ENCODE measurements at places on chromosomes 5 and 9.
A peak's percentile ranks its signal among the peaks of the same experiment; 100 is the strongest.

DNA sequence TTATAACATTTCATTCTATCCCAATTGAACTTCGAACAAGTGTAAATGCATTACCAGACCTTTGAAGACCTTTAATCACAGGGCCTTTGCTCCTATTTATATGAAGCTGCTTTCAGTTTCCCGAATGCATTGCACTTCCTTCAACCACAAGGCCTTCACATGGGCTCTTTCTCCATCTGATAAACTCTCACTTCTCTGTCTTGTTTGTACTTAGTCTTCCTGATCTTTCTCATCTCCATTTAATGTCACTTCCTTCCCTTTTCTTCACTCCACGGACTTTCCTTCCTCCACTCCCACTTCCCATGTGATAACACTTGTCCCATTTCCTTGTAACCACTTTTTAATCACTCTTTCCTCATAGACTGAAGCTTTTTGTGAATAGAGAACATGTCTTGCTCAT is 74.3 kb upstream of the TNC start:
- no peak for ATAC-seq

DNA sequence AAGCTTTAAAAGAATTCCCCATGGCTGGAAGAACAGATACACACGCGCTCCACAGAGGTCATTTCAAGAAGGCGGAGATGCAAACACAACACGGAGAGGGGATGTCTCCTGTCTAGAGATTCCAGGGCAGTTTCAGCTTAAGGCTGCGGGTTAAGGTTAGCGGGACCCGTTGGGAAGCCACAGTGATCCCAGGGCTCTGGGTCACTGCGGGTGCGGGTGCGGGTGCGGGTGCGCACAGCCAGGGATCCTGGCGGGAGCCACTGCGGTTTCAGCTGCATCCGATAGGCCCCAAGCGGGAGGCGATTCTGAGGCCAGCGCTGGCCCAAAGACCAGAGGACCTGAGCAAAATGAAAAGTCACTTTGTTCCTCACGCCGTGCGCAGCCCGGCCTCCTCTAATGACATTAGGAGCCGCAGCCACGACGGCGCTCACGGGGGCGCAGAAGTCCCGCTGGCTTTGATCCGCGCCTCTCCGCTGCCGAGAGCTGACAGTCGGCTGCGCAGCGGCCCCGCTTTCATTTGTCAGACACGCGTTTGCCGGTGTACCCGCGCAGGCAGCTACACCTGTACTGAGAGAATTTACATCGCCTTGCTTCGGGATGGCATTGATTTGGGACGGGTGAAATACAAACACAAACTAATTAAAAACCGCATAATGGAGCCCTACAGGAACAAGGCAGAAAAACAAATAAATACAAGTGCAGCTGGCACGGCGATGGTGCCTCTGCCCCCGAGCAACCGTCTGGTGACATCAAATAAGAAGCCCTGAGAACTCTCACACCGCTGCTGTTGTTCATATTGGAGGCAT is 5.3 kb upstream of the IRX1 start:
- no peak for ATAC-seq

DNA sequence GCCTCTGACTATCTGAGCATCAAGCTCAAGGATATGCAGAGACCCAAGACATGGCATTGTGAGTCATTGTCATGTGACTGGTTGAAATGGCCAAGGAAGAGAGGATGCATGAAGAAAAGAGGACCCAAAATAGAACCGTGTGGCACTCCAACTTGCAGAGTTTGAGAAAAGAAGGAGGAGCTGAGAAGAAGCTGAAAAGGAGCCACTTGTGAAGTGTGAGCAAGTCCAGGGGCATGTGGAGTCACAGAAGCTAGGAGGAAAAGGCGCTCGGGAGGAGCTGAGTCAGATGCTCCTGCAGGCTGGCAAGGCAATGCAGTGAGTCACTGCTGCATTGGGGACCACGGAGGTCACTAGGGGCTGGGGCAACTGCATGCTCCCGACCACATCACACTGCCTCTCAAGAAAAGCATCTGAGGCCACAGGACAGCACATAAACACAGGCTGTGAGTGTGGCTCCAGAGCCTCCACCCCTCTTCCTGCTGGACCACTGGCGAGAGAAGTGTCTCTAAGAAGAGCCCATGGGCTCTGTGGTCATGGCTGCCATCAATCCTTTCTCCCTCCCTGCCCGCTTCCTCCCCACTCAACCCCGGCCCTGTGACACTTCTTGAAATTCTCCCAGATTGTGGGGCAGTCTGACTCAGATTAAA is 197.6 kb downstream of the DRD1 start:
- peak; percentile 91 for ATAC-seq

DNA sequence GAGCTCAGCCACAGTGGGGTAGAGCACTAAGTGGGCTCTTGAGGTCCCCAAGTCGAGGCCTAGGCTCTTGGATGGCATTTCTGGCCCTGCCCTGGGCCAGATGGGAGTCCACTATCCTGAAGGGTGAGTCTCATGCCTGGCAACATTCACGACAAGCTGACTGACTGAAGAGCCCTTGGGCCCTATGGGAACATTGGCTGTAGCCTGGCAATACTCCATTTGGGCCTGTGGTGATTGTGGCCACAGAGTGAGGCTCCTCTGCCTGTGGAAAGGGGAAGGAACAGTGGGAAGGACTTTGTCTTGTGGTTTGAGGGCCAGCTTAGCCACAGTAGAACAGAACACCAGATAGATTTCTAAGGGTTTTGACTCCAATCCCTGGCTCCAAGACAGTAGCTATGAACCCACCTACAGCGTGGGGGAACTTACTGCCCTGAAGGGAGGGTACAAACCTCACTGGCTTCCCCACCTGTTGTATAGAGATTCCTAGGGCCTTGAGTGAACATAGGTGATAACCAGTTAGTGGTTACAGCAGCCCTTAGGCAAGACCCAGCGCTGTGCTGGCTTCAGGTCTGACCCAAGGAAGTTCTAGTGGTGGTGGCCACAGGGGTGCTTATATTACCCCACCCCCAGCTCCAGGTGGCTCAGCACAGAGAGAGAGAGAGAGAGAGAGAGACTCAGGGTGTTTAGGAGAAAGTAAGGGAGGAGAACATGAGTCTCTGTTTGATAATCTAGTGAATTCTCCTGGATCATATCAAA is 72.4 kb downstream of the KIAA0825 start:
- ATAC-seq, result no peak

GRCh38 chr5:8410618-8411017 is 541.7 kb downstream of the MTRR start:
- no peak for ATAC-seq

- no peak for ATAC-seq
Observed at GRCh38 chr5:103990064-103990463, 427.5 kb upstream of the NUDT12 start.

GRCh38 chr9:38727497-38728001 is 7.6 kb upstream of the FAM240B start:
- no peak for ATAC-seq

- ATAC-seq, result no peak
Observed at GRCh38 chr9:122453677-122454135, 24.0 kb downstream of the OR1J1 start.

GRCh38 chr5:7876867-7877266 is 7.9 kb downstream of the MTRR start:
- ATAC-seq, result peak; percentile 50

- ATAC-seq, result no peak
Observed at GRCh38 chr5:149961186-149961685, 678 bp downstream of the SLC26A2 start.

DNA sequence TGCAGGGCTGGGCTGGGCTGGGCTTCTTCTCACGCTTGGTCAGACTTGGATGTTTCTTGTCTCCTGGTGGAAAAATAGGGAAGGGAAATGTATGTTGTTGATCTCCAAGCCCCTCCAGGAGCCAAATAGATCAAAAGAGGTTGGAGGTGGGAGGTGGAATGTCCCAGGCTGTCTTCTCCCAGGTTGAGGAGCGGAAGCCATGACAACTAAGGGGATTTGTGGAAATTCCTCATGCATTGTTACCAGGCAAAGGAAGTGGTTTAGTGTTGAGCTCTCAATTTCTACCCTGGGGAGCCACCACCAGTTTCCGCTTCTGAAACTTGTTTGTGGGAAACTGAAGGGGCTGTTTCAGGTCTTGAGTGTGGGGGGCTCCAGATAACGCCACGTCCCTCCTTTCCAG is 79.0 kb downstream of the SPRY4 start:
- no peak for ATAC-seq

GRCh38 chr5:75566710-75567309 is 44.4 kb upstream of the ANKDD1B start:
- ATAC-seq, result peak; percentile 91

DNA sequence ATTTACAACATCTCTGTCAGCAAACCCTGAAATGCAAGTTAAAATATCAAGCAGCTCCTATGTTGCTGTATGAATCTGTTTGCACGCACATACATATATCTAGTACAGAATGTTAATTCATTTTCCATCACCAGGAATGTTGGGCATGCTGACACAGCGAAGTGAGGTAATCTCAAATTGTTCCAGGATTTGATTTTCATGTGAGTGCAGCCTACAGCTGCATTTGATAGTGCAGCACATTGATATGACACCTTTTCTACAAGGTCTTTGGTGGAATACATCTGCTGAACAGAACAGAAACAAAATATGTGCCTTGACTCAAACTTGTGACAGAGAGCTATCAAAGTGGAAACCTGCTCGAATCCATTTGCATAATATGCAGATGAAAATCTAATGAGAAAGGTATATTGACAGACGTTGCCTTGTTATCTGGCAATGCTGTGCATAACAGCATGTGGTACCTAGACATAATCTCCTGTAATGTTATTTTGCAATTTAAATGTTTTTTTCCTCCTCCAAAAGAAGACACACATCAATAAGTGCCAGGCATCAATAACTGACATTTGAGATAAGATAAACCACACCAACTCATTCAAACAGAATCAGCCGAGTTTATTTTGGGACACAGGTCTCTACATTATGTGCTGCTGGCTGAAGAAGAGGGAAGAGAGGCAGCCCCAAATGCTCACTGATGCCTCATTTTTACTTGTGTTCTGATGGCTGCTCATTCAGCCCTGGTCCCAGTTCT is 512.2 kb downstream of the ZNF608 start:
- ATAC-seq, result peak; percentile 71

DNA sequence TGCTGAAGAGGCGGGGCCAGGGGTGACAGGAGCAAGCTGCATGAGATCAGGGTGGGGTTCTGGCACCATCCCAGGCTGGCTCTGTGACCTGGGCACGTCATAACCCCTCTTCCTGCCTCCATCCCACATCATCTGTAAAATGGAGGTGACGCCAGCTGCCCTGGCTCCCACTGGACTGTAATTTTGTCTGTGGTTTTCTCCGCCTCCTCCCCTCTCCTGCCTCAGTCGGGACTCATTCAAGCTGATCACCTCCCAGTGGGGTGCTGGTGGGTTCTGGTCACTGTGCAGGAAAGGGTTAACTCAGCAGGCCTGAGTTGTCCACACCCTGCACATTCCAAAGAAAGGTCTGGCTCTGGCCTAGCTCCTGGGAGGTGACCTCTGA is 128.2 kb downstream of the RXRA start:
- ATAC-seq, result no peak

Data from motor neuron (in vitro differentiated cells).